ENCODE measurements at places on chromosomes 2 and 18.

GRCh38 chr2:144230448-144231085, 289.4 kb downstream of the ZEB2 start:
- no peak for DNase-seq

DNA sequence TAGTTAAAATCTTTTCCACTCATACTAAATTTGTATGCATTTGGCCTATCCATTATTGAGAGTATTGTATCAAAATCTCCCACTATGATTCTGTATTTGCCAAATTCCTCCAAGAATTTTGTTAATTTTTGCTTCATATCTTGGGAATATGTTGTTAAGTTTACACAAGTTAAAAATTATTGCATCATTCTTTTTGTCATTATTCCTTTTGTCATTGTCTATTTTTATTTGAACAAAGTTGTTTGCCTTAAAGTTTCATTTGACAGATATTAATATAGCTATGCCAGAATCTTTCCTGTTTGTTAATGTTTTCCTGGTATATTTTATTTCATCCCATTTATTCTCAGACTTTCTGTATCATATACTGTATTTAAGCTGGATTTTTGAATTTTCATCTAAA, 41.3 kb downstream of the LOXHD1 start:
- DNase-seq = no peak

GRCh38 chr2:5695654-5696403, 3.6 kb downstream of the SOX11 start:
- no peak for DNase-seq

GRCh38 chr2:226336283-226336682, 463.3 kb downstream of the IRS1 start:
- DNase-seq = no peak

- DNase-seq = no peak
These were observed 117.5 kb downstream of the ACTR3 start for GRCh38 chr2:114007436-114007835.

GRCh38 chr2:221563270-221563985, 8.7 kb downstream of the EPHA4 start:
- no peak for DNase-seq

DNA sequence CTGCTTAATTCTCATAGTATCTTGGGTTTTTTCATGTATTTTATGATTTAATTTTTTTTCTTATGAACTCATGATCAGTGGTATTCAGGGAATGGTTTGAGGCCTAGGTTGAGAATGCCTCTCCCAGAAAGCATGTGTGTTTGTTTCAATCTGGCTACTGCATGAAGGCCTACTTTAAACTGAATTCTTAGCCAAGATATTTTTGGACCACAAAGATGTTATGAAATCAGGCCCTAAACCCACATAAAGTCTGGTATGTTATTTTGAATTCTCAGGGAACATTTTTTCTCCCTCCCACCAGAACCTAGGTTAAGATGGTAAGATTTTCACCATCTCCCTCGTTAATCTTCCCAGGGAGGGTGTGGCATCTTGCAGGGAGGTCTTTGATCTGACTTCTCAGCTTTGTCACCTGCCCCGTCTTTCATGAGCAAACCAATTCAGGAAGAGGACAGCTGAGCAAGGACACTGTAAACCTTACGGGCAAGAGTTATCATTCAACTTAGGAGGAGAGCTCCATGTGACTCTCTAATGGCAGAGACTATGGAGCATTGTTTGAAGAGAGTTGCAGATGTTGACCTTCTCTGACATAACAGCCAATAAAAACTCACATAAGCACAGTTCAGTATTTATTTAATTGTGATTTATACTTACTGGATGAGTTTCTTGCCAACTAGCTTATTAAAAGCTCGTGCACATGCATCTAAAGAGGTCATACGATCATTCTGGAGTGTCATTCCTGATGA, 21.3 kb upstream of the ACKR3 start:
- DNase-seq = no peak

GRCh38 chr2:61793389-61793836, 60.4 kb downstream of the FAM161A start:
- DNase-seq = peak; percentile 62

- no peak for DNase-seq
These were observed 12.6 kb upstream of the SP9 start for GRCh38 chr2:174322149-174322548.

DNA sequence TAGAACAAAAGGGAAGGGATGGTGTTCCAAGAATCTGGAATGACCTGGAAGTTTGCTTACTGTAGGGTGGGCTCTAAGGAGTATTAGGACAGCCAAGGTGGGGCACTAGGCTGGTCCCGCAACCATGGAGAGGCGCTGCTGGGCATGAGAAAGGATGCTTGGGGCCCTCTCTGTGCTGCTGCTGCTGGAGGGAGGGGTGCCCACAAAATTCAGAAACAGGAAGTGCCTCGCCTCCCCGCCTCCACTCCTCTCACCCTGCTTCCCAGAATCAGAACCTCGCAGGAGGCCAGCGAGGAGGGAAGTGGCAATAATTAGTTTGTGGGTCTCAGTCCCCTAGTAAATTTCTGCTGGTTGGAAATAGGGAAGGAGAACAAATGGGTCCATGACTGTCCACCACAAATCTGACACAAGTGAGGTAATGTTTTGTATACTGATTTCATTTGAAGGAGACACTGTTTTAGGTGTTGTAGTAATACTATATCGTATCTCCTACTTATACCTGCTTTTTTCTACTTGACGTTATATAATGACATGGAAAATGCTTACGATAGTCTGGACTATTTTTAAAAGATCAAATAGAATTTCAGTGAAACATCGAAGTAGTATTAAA, 7.9 kb upstream of the PDCL3 start:
- DNase-seq = no peak

DNA sequence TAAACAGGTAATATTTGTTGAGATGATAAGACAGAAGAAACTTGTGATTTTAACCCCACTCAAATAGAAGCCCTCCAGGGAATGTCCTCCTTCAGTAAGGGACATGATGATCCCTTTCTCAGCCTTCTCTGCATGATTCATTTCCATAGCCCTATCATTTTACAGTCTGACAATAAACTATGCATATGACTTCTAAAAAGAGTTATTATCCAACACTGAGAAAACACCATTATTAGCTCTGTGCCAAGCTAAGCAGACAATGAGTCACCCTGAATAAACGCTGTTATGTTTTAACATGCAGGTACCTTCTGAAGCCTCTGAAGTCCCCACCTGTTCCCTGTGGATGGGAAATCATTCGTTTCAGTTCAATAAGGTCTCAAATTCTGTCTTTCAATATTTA, 54.7 kb downstream of the DTNB start:
- DNase-seq = no peak

- DNase-seq = no peak
These were observed 26.8 kb upstream of the PNPT1 start for GRCh38 chr2:55720417-55720816.

DNA sequence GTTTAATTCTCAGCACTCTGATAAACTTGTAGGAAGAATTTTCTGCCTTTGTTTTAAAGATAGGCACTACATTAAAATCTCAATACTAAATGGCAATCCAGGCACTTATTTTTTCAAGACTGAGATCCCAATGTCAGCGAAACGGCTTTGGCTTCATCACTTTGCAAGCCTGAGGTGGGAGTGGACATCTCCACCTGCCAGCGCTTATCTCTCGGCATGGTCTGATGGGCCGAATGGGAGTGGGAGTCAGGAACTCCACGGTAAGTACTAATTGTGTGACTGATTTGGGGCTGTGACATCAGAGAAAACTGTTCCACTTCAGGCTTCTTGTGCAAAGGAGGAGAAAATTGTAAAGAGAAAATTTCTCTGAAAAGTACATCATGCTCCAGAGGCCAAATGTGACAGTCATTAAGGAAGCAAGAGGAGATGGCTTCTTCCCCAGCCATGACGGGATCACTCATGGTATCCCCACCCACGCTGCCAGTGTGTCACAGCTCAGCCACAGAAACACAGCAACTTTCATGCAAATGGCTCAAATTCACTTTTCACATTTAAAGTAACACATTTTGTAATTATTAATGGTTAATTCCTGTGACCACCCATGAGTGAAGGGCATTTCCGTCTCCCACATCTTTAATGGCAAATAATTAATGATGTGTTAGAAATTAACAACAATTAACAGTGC, 385.5 kb upstream of the HNRNPA3 start:
- no peak for DNase-seq

GRCh38 chr2:77025714-77026113, 496.5 kb downstream of the LRRTM4 start:
- no peak for DNase-seq

DNA sequence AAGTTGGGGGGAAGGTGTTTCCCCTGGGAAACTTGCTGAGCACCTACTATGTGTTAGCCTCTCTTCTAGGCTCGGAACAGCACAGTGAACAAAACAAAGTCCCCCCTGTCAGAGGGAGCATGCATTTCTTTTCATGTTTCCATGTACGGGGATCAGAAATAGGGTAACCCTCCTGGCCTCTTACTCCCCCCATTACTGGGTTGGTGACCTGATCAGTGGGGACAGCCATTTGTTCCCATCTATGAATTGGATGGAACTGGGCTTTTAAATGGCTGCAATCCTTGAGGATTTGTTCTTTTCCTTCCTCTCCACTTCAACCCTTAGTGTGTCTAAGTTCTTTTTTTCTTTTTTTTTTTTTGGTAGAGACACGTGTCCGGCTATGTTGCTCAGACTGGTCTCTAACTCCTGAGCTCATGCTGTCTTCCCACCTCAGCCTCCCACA, 13.7 kb downstream of the NCL start:
- DNase-seq = no peak

- DNase-seq = no peak
These were observed 9.0 kb upstream of the HAAO start for GRCh38 chr2:42801381-42801780.

GRCh38 chr2:16513626-16514025, 152.0 kb downstream of the CYRIA start:
- no peak for DNase-seq

GRCh38 chr2:59938181-59938580, 615.3 kb downstream of the BCL11A start:
- DNase-seq = no peak

DNA sequence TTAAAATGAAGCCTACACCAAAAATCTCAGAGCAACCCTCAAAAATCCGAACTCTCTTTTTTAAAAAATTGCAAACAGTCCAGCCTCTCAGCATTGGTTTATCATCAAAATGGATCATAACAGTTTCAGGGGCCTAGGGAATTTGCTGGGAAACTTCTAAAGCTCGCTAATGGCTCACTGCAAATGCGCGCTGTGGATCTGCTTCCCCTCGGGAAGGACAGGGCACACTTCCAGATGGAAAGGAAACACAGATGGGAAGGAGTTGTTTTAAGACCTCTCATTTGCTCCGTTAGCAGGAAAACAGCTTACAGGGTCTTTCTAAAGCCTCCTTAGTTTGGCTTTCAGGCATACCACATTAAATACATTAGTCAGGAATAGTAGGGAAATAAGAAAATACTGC, 27.2 kb downstream of the FECH start:
- no peak for DNase-seq

- no peak for DNase-seq
These were observed 1375.4 kb upstream of the CELF4 start for GRCh38 chr18:38940863-38941531.

DNA sequence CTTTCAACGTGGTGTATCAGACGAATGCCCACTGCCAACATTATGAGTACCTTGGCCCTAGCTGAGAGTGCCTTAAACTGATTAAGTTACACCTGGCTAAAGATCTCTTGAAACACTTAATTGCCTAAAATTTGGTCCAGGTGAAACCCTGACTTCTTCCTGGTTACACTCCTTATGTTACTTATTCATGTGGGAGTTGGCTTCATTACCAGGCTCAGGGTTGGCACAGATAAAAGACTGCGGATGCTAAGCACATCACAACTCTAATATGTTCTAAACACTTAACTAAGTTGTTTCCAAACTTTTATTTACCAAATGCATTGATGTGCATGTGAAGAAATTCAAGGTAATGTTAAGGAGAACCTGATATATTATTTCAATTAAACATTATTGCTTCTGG, 298.9 kb downstream of the TCF4 start:
- DNase-seq = no peak

DNA sequence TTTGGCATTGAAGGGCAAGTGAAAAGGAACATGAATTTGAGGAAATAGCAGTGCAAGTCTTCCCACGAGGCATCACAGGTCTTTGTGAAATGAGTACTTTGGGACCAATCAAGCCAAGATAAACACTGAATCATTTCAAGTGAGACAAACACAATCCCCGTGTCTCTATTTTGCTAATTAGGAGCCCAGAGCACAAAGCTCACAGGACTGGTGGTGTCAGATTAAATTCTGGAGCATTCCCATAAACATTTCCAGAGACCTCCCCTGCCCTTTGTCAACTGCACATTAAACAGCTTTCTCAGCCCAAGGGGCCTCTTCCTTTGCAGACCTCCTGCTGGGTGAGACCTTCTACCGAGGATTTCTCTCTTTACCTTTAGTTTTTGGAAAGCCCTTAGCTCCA, 50.7 kb downstream of the DAPL1 start:
- DNase-seq = no peak

DNA sequence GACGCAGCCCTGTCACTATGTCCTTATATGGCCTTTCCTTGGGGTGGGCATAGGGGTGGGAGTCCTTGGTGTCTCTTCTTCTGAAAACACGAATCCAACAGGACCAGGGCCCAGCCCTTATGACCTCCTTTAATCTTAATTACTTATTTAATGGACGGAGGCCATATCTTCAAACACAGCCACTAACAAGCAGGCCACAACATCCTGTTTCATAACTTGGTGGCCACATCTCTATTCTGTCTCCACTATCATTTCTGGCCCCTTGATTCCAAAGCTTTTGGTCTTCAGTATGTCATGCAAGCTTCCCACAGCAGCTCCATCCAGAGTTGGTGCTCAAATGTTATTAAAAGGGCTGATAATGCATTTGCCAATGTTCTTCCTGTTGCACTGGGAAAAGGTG, 287.3 kb upstream of the SMIM21 start:
- no peak for DNase-seq

DNA sequence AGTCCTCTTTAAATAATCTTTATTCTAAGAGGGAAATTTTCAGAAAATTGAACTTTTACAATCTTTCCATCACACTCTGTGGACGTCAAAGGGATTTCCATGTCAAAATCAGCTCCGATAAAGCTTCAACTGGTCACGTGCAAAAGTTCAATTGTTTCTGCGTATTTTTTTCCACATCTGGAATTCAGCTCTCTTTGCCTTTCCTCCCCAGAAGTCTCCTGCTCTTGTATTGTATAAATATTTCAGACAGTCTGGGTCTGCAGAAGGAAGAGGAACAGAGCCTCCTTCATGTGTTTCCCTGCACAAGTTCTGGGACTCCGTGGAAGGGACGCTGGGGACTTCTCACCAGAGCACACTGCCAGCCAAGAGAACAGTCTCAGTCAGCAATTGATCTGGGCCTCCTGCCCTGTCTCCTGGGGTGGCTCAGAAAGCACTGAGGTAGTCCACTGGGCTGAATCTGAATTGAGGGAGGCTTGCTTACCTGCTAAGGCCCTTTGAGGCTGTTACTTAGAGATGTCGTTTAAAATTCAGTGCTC, 251.5 kb downstream of the TFCP2L1 start:
- DNase-seq = no peak

GRCh38 chr18:69981948-69982347, 34.3 kb upstream of the CD226 start:
- DNase-seq = no peak

- no peak for DNase-seq
These were observed 3.7 kb downstream of the SERPINB5 start for GRCh38 chr18:63480476-63480875.

- no peak for DNase-seq
These were observed 370.9 kb downstream of the CNTNAP5 start for GRCh38 chr2:124395961-124396360.

Measured in aorta (tissue), 5 donors.